ENCODE measurements at places on chromosomes 6 and 20. TPM values are rescaled to one million over a fixed set of nuclear protein-coding genes. Genes with fewer than 3 reads are reported as not detected.

Gene SNAP91
- not detected for total RNA-seq

Gene PNLDC1
- not detected for total RNA-seq

Gene SULF2
- total RNA-seq, result 256 TPM

Gene ZBTB12
- total RNA-seq, result 2.7 TPM

Gene CBLN4
- not detected for total RNA-seq

Measured in mammary epithelial cell (primary cell).